Fibroblast of lung (primary cell): ENCODE measurements at places on chromosomes 6 and 20. TPM values are rescaled to one million over a fixed set of nuclear protein-coding genes. Genes with fewer than 3 reads are reported as not detected.

GRCh38 chr6:31225735-31226134 lies 46.2 kb downstream of the HLA-C start:
- no peak for DNase-seq

DNA sequence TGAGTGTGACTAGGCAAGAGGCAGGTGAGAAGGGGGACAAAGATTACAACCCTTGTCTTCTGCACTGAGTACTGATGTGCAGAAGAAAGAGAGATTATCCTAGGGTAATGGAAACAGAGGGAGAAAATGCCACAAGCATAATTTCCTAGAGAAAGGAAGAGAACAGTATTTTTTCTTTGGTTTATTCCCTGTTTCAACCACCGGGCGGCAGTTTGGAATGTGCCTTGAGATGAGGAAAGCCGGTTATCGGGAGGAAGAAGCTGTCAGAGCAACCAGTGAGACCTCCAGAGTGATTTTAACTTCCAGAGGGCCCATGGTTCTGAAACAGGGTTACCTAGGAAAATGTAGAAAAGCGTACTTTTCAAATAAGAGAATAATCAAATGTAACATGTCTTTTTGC lies 121.4 kb downstream of the REV3L start:
- DNase-seq, result peak; percentile 35

- no peak for DNase-seq
Measured at GRCh38 chr20:62400021-62400420, 7.1 kb downstream of the CABLES2 start.

The LAMA4 gene
- total RNA-seq, result 494 and 636 TPM in 2 replicates

- DNase-seq, result no peak
Measured at GRCh38 chr6:105880030-105880492, 206.1 kb upstream of the PRDM1 start.

- DNase-seq, result peak; percentile 43
Measured at GRCh38 chr20:31833130-31833930, 12.1 kb downstream of the FOXS1 start.

DNA sequence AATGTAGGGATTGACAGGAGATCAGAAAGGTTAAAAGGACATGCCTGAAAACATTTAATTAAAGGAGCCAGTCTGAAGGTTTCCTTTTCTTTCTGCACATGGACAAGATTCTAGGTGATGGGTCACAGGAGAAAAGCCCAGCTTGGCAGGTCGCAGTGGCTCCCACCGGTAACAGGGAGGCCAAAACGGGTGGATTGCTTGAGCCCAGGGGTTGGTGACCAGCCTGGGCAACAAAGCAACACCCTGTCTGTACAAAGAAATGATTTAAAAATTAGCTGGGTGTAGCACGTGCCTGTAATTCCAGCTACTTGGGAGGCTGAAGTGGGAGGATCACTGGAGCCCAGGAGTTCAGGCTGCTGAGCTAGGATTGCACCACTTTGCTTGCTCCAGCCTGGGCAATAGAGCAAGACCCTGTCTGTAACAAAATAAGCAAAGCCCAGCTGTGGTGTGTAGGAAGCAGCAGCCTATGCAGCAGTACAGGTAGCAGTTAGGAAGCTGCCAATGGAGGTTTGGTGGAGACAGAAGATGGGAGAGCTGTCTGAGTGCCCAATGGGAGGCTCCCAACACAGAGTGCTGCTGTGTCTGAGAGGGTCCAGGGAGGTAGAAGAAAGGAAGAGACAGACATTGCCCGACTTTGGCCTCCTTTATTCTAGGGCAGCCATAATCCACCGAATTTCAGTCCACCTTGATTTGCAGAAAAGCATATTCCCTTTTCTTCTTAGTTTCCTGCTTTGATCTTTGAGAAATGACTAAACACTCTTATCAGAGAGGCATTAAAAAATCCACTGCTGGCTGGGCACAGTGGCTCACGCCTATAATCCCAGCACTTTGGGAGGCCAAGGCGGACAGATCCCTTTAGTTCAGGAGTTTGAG lies 7.1 kb upstream of the AP5S1 start:
- no peak for DNase-seq

- no peak for DNase-seq
Measured at GRCh38 chr6:167569879-167570278, 245.0 kb downstream of the TTLL2 start.

The CLVS2 gene
- under 0.01 TPM in 1 of 2 replicates, not detected in the other for total RNA-seq

DNA sequence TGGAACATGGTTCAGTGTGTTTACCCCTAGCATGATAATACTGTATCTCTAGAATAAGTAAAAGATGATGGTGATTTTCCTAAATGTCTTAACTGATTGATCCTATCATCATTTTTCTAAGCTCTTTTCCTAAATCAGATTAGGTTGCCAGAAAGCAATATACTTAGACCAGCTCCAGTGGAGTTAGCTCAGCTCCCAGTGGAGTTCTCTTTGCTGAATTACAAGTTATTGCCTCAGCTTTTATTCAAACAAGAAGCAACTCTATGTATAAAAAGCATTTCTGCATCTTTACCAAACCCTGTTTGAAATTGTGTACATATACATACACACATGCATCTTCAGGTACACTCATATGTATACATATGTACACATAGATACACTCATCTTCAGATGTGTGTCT lies 44.9 kb downstream of the SNX9 start:
- no peak for DNase-seq

DNA sequence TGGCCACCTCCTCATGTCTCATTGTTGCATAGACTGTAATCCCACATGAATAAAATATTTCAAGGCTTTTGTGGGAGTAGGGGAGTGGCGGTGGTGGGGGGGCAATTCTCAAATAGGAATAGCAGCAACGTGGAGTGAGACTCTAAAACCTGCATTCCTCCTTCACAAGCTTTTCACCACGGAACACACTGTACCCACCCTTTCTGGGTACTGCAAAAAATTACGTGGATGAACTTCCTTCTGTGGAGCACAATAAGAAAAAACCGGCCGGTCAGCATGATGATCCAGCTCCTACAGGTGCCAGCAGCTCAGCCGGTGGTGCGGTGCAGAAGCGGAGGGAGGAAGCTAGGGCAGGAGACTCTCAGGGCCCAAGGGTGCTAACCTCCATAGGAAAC lies 930 bp upstream of the RRAGD start:
- DNase-seq, result no peak

DNA sequence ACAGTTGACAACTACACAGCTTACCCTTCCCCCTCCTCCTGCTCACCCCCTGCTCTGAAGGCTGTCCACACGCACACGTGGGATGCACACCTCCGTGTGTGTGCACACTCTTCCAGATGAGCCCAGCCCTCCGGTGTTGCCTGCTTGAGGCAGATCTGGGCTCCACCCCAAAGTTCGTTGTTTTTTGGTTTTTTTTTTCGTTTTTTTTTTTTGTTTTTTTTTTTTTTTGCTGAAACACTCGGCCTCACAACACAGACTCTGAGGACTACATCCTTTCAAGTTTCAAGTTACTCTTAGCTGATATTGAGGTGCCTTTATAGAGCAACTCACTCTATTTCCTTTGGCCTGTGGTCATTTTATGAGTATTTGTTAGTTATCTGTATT lies 88.2 kb downstream of the RREB1 start:
- DNase-seq, result no peak

DNA sequence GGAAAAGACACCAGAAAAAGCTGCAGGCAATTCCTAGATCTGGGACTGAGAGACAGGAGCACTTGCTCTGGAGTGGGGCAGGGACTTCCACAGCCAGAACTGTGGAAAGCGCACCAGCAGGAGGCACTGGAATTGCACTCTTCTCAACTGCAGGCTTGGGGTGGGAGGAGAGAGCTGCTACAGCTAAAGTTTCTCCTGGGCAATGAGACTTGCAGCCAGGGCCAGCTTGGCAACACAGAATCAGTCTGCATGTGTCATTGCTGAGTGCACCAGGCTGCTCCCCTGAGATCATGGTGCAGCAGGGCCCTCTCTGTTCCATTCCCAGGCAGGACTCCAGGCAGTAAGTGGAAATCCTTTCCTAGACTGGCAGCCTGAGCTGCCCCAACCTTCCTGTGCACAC lies 145.8 kb downstream of the INSM1 start:
- no peak for DNase-seq

- peak; percentile 20 for DNase-seq
Measured at GRCh38 chr6:133467231-133467981, 226.2 kb downstream of the EYA4 start.

- DNase-seq, result peak; percentile 44
Measured at GRCh38 chr6:131765081-131765803, 42.6 kb upstream of the ENPP1 start.

DNA sequence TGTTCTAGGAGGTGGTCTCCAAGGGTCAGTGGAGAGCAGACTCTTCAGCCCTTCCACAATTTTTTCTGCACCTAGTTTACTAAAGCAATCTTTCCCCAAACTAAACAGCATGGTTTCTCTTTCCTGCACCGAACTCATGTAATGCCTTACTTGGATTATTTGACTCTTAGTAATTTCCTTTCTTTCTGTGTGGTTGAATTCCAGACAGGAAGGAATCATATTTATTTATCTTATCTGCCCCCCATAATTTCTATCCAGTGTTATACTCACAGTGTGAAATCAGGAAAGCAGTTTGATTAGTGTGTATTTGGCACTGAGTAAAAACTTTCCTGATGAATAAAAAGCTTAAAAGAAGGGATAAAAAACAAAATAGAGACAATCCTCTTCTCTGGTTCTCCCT lies 140.3 kb upstream of the STMND1 start:
- DNase-seq, result no peak

DNA sequence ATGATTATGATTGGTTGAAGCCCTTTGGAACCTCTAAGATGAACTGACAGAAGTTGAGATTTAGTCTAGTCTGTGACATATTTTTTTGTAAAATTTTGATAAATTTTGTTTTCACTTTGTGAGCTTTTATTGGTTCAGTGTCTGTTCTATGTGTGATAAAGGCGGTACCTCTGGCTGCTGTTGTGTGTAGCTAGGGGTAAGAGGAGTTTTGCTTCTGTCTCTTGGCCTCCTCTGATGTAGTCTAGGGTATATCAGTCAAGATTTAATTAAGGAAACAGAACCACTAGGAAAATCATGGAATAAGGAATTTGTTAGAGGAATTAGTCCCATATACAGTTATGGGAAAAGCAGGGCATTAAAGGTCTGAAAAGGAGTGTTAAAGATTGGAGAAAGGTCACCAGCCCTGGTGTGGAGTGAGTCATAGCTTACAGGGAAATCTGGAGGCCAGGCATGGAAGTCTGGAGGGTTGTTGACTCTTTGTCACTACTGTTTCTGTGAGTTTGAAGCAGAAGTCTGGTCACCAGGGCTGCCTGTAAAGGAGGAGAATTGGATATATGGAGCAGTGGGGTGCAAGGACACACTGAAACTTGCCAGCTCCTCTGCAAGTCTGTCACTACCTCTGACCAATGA lies 28.5 kb downstream of the CDC5L start:
- peak; percentile 42 for DNase-seq

GRCh38 chr6:63444768-63445167 lies 125.0 kb upstream of the LGSN start:
- DNase-seq, result no peak

- DNase-seq, result no peak
Measured at GRCh38 chr6:37100745-37101144, 69.2 kb upstream of the PIM1 start.

GRCh38 chr6:77034161-77034560 lies 429.1 kb downstream of the HTR1B start:
- peak; percentile 98 for DNase-seq
